ENCODE measurements at places on chromosomes 16 and 17. TPM values are rescaled to one million over a fixed set of nuclear protein-coding genes. Genes with fewer than 3 reads are reported as not detected.

PRR35 gene
- total RNA-seq: not detected

VMO1 gene
- total RNA-seq: not detected

C16orf74 gene
- total RNA-seq: 22.8 TPM

KCNJ18 gene
- not detected for total RNA-seq

TEX19 gene
- not detected for total RNA-seq

IGFBP4 gene
- total RNA-seq: 577 TPM

NT5M gene
- total RNA-seq: 2.7 TPM
